ENCODE measurements at places on chromosomes 13 and 19.

GRCh38 chr19:58468216-58468839 lies 1.4 kb downstream of the ZNF324 start:
- DNase-seq = no peak

DNA sequence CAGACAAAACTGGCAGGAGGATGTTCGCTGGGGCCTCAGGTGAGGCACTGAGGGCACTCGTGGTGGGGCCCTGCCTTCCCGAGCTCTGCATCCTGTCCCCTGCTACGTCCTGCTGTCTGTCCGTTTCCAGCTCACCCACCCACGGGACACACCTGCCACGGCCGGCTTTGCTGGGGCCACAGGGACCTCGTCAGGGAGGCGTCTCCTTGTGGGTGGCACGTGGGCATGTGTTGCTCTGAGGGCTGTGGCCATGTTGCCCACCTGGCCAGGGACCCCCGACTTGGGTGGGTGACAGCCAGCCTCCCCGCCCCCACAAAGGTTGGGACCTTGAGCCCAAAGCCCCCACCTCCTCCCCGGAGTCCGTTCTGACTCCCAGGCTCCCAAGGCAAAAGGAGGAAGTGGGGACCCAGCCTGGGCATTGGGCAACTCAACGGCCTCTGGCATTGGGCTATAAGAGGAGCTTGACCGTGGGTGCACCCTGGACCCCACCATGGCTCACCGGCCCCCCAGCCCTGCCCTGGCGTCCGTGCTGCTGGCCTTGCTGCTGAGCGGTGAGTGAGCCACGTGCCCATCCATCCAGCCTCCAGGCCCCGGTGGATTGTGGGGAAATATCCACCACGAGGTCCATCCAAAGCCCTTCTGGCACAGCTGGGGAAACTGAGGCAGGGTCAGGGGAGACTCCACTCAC lies at the start of gene PRTN3:
TSS of gene PRTN3 (plus strand) at position 481 of the 688 bp plus-strand sequence. CDS start at position 491, 10 bp downstream.
- DNase-seq = no peak

GRCh38 chr13:97004096-97004876 lies 10.0 kb upstream of the OXGR1 start:
- DNase-seq = no peak

- DNase-seq = no peak
Observed at GRCh38 chr19:28701491-28701890, 511.5 kb downstream of the UQCRFS1 start.

All from Jurkat, Clone E6-1 (cell line).